ENCODE measurements at places on chromosomes 1 and 21. TPM values are rescaled to one million over a fixed set of nuclear protein-coding genes. Genes with fewer than 3 reads are reported as not detected.
A peak's percentile ranks its signal among the peaks of the same experiment; 100 is the strongest.

Gene RGS8
- 0.10 TPM for total RNA-seq

Gene SYT14
- not detected for total RNA-seq

Gene OR2L8
- not detected for total RNA-seq

DNA sequence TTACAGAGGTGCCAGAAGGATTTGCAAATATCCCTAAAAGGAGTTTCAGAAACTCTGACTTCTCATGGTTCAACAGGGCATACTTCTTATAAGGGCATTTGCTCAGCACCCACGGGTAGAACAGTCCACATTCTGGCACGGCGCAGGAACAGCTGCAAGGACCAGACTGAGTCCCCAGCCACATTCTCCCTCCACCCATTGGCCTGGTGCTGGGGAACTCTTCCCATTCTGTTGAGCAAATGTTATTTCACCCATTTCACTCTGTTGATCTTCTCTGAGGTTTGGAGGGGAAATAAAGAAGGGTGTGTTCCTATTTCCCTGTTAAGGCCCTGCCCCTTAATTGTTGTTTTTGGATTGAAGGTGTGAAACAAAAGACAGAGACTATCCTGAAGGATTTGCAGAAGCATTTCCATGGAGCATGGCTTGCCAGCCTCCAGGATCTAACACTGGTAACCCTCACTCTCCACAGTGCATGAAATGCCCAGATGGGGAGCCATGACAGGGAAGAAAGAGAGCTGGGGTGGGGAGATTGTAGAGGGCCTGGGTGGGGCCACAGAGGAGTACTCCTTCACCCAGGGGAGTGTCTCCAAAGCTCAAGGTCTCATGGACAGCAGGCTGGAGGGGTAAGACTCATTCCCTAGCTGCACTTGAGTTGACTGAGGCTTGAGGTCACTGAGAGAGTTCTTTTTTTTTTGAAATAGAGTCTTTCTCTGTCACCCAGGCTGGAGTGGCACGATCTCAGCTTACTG lies 35.0 kb downstream of the INAVA start:
- no peak for DNase-seq

- DNase-seq, result no peak
Observed at GRCh38 chr1:38712046-38712445, 147.5 kb downstream of the RRAGC start.

DNA sequence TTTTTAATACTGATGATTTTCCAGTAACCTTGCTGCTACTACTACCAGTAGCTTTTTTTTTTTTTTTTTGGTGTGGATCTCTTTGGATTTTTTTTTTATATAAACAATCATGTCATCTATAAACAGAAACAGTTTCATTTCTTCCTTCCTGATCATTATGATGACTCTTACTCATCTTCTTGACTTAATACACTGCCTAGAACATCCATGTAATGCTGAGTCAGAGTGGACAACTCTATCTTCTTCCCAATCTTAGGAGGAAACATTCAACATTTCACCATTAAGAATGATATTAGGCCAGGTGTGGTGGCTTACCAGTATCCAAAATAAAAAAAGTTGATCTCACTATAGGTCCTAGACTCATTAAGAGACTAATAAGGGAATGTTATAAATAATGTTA lies 69.1 kb downstream of the RUSC1 start:
- DNase-seq, result no peak

- no peak for DNase-seq
Observed at GRCh38 chr1:160500321-160500990, 22.6 kb downstream of the SLAMF6 start.

Gene OLFML2B
- total RNA-seq, result 30.8 TPM

Gene ASPM
- 0.37 TPM for total RNA-seq

- no peak for DNase-seq
Observed at GRCh38 chr1:90074970-90075391, 80.1 kb downstream of the ZNF326 start.

Gene FYB2
- total RNA-seq, result not detected

DNA sequence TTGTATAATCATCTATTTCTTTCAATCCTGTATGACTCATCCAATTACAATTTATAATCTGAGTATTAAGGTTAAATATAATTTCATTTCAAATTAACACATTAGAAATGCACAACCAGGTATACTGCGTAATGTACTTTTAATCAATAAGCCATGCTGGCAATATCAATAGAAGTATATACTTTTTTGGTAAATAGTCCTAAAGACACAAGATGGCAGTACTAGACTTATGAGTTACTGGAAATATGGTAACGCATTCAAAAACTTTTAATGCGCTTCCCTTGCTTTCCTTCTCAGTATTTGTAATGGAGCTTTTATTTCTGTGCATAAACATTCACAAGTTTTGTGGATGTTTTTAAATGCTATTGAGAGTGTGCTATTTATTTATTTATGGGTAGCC lies 1162.0 kb upstream of the TMPRSS15 start:
- no peak for DNase-seq

Gene REN
- not detected for total RNA-seq

DNA sequence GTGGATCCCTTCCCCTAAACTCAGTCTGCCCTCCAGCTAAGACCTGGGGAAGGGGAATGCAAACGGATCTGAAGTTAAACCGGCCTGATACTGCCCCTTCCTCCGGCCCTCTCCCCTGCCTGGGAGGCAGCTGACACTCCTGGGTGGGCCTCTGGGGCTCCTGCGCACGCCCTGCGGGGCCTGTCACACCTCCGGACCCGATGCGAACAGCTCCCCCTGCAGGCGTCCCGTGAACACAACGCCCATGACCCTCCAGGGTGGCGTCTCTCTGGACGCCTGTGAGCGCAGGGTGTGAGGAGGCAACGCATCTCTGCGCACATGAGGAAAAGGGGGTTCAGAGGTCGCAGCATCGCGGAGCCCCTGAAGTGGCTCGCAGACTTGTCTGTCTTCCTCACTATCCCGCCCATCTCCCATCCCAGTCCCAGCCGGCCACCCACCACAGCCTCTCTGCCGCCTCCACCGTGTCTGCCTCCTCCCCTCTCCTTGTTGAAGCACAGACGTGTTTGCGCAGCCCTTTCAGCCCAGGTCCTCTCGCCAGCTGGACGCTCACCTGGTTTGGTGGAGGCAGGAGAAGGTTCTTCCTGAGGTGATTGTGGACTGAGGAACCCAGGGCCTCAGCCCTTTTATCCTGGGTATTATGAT lies 421 bp upstream of the LCE3A start:
- no peak for DNase-seq

Gene ZNF593OS
- not detected for total RNA-seq

DNA sequence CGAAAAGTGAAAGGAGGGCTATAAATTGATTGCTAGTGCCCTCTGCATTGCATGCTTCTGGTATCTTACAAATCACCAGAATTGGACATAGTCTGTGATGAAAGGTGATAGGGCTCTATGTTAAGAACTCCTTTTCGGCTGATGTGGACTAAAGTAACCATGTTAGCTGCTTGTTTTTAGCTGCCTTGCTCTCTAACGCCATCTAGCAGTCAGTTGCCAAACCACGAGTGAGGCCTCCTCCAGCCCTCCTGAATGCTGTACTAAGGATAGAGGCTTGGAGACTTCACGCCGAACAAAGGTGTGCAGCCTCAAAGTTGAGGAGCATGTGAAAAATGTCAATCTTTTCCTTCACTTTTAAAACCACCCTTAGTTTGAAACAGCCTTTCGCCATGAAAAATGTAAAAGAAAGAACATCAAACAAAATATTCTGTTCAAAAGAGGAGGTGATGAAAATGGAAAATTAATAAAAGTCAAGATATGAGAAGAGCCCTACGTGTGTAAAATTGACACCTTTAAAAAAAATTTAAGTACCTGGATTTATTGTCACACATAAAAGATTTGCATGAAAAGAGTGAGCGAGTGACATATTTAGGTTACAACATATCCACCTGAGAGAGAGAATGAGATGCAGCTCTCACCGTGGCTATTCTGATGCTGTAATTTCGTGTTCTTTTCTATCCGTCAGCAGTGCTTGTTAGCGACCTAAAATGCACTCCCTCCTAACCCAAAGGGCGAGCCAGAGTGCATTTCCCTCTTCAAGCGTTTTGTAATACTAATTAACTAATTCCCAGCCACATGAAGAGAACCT lies 8.1 kb downstream of the LRRC53 start:
- DNase-seq, result no peak

DNA sequence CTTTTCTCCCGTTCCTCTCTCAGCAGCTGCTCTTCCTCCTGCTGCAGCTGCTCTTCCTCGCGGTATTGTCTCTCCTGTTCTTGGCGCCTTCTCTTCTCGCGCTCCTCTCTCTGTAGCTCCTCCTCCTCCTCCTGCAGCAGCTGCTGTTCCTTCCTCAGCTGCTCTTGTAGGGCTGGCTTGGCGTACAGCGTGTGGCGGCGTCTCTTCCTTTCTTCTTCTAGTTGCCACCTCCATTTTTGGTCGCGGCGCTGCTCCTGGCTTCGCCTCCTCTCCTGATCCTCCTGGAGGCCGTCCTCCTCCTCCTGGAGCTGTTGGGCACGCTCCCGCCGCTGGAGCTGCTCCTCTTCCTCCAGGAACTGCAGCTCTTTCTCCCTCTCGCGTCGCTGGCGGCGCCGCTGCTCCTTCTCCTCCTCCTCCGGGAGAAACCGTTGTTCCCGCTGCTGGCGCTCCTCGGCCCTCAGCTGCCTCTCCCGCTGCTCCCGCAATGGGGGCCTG lies 4.8 kb downstream of the TCHH start:
- peak; percentile 78 for DNase-seq

DNA sequence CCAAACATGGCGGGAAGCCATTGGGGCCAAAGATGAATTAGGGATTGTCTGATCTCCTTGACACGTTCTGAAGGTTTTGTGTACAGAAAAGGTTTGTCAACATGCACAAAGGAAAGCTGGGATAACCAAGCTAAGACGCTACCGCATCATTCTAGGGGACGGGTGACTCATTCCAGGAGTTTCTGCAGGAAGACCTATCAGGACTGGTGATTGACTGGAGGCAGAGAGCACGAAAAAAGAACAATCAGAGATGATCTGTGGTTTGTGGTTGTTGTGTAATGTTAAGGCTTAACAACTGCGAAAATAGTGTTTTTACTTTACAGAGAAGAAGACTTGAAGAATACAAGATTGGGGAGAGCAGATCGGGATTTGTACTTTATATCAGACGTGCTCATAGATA lies 22.2 kb upstream of the ERG start:
- DNase-seq, result no peak

Gene NMNAT2
- 1.1 TPM for total RNA-seq

Gene MPC2
- 62.2 TPM for total RNA-seq

DNA sequence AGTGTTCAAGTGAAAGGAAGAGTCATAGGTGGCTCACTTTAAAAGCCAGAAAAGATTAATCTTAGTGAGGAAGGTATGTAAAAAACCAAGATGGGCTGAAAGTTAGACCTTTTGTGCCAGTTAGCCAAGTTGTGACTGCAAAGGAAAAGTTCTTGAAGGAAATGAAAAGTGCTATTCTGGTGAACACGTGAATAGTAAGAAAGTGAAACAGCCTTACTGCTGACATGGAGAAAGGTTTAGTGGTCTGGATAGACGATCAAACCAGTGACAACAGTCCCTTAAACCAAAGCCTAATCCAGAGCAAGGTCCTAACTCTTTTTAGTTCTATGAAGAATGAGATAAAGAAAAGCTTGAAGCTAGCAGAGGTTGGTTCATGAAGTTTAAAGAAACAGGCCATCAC lies 106.4 kb downstream of the CTH start:
- no peak for DNase-seq

DNA sequence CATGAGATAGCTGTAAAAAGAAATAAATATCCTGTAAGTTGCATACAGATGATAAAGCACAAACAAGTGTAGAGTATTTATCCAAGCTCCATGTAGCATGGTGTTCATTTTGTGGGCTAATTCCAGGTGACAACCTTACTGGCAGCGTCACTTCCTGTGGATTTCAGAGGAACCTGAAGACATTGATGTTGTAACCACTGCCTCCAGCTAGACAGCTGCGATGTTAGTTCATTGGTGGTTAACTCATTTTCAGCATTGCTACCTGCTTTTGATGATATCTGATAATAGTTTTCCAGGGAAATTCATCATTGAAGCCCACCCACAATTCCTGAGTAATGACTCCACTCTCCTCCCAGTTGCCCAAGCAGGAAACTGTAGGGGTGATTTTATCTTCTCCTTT lies 3.0 kb downstream of the HSD3B1 start:
- DNase-seq, result no peak

DNA sequence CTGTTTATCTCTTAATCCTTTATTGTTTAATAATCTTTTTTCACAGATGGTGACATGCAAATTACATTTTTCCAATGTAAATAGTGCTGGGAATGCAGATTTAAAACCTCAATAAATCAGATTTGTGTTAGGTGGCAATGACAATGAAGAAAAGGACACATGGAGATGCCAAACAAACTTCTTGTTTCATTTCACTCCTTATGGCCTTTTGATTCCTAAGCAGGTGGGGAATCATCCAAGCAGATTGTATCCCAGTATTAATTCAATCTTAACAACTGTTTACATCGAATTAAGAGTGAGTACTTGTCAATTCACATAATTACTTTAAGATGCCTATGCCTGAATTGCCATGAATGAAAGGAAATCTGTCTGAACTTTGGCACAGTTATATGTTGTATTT lies 98.9 kb upstream of the RGS18 start:
- no peak for DNase-seq

DNA sequence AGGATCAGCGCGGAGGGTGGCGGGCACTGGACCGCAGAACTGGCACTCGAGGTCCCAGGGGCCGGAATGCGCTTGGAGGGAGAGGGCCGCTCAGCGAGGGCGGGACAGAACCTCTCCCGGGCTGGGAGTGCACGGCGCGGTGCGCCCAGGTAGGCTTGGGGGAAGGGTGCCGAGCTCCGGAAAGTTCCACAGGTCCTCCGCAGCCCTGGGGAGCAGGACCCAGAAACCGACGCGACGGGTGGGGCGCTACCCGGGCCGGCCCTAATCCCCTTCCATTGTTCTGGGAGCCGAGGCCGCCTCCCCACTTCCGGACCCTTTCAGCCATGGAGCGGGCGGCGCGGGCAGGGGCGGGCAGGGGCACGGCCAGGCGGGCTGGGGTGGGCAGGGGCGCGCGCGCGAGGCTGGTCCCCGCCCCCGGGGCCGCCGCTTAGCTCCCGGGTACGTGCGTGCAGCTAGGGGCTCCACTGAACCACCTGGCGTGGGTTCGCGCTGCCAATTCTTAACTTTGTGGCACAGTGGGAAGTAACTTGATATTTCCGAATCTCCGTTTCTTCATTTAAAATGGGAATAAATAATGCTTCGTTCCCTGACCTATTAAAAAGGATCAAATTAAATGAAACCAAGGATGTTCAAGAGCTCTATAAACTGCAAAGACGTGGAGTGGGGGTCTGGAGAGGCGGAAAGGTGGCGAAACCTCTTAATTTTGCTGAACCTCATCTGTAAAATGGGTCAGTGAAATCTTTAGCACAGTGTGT lies 20.7 kb downstream of the LGR6 start:
- DNase-seq, result no peak

DNA sequence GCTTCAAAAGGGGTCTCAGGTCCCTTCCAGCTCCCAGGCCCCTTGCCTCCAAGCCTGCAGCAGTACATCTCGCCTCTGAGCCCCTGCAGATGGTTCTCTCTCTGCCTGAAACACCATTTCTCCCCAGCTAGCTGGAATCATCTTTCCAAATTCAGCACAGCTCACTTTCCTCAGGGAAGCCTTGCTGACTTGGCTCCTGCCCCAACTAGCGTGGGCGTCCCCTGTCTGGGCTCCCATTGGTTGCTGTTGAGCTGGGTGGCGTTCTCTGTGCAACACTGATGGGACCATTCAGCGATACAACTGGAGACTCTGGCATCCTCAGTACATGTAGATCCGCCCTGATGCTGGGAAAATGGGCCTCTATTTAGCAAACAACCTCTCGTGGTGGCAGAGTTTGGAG lies 141.3 kb upstream of the IGSF21 start:
- DNase-seq, result peak; percentile 77

Gene NUP210L
- total RNA-seq, result 0.14 TPM

- no peak for DNase-seq
Observed at GRCh38 chr1:229075217-229075616, 195.7 kb upstream of the RAB4A start.

Gene FLG2
- not detected for total RNA-seq
